ENCODE measurements at places on chromosomes 7 and 10. TPM values are rescaled to one million over a fixed set of nuclear protein-coding genes. Genes with fewer than 3 reads are reported as not detected.

DNA sequence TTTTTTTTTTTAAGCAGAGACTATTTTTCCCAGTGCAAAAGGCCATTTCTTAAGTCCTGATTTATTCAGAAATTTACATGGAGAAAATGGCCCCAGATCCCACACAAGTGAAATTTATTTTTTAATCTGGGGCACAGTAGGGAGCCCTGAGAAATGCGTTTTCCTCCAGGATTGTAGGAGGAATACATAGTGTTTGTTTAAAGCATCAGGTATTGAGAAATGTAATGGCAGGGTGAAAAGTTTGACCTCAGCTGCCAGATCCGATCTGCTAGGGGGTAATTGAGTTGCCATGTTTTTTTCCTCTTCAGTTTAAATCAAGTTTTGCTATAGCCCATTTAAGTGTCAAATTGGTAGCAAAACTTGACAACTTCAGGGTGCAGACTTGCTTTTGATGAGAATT, 110.0 kb downstream of the LRMDA start:
- DNase-seq, result no peak

DNA sequence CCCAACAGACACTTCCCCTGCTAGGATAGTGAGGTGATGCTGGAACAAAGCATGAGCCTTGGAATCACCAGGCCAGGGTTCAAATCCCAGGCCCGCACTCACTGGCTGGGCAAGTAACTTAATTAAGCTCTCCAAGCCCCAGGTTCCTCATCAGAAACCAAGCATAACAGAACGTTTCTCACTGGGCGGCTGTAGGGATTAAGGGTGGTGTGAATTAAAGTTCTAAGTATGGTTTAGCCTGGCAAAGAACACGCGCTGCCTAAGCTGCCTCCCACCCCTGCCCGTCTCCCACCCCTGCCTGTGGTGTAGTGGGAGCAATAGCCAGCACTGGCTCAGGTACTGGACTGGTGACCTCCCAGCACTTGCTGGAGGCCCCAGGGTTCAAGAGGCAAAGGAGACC, 5.6 kb downstream of the SLC4A2 start:
- no peak for DNase-seq

DNA sequence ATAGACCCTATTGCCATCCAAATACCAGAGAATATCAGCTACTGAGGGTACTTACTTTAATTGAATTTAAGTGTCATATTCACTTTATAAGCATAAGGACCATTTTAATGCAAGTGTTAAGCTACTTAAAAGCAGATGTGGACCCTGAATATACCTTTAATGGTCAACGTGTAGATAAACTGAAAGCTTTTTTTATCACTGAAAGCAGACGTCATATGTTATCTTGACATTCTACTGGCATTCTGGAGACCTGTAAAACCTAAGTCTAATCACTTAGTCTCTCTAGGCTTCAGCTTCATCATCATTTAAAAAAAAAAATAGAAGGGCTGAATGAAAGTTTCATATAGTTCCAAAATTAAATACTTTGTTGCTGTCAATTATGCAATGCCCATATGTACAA, 116.5 kb downstream of the ELAPOR2 start:
- DNase-seq, result no peak

The ADAM22 gene
- 8.7 TPM for total RNA-seq

The ZNF107 gene
- total RNA-seq, result 24.7 TPM

The DNAJC12 gene
- total RNA-seq, result 0.90 TPM

All from H9 (cell line).